GM04504 (cell line): ENCODE measurements at places on chromosomes 7 and 10.

GRCh38 chr10:123316776-123317175 lies 162.6 kb downstream of the BUB3 start:
- no peak for DNase-seq

GRCh38 chr10:13820964-13821337 lies 234.2 kb downstream of the PRPF18 start:
- DNase-seq, result no peak

- peak; percentile 41 for DNase-seq
These were observed 229.5 kb upstream of the FZD1 start for GRCh38 chr7:91034459-91035368.

DNA sequence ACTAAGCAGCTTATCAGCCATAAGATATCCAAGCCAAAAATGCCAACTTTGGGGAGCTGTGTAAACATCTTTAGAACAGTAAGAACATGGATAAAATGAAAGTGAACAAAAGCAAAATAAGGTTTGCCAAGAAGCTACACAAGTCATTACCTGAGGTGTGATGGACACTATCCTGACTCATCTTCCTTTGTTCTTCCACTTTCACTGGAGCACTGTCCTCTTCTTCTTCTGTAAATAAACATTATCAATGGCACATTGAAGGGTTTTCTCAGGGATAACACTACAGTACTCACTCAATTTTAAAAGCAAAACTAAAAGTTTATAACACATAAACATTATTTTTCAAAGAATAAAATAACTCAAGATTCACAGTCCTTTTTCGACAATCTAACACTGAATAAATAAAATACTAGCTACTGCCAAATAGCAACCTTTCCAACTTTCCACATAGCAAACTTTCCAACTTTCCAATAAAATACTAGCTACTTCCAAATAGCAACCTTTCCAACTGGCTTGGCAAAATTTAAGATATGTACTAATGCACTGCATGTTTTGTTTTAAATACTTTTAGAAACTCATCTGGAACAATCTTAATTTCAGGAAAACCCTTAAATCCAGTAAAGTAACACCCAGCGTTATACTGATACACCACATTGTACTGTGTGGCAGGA lies 174.1 kb downstream of the SKAP2 start:
- DNase-seq, result no peak

DNA sequence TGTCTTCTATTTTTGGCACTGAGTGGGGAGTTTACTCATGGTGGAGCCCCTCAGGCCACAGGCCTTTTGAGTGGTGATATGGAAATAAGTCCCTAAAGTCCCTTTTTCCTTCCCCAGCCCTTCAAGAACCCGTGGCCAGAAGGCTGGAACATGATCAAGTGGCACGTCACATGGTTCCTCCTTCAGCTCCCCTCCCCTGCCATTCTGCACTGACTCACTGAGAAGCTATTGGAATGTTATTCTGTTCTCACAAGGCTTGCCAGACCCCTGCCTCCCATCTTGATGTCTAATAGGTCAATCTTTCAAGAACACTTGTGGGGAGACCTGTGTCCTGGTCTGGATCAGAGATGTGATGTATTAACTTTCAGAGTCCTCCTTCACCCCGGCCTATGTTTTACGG lies 279.8 kb downstream of the SEC23IP start:
- no peak for DNase-seq

DNA sequence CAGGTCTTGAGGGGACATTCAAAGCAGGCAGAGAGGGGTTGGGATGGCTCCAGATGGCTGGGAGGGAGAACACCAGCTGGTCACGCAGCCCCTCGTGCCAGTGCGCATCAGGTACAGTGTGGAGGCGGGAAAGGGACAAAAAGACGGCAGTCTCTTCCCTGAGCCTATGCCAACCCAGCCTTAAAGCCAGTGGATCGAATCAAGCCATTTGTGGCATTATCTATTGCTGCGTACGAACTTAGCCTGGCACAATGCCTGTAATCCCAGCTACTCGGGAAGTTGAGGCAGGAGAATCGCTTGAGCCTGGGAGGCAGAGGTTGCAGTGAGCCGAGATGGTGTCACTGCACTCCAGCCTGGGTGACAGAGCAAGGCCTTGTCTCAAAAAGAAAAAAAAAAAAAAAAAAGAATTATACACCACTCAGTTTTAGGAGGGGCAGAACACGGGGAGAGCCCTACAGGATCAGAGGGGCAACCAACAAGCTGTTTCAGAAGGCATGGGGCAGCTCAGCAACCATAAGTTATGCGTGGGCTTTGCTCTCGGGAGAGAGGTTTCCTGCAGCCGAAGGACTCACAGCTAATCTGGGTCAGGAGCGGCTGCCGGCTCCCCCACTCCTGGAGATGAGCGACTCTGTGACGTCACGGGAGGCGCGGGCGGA lies 356 bp upstream of the NDUFB2 start:
- DNase-seq, result peak; percentile 82

DNA sequence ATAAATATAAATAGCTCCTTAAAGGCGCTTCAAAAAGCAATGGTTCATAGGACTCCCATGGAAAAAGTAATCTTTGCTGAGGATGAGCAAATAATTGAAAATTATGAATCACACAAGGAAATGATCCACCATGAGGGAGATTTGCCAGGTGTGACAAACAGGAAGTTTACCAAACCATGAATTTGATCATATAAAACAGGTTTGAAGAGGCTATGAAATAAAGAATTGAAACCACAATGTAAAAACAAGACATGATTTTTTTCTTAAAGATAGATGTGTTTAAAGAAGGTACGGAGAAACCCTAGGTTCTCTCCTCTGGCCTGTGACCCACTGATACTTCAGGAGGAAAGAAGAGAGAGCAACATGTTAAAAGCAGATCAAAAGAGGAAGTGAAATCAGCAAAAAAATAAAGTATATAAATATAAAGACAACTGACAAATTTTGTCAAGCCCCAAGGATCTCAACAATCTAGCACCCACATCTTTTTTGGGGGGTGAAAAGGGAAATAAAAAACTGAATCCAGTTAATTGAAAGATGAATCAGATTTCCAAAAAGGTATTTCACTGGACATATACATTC lies 111.3 kb upstream of the ASAH2 start:
- no peak for DNase-seq

- no peak for DNase-seq
These were observed 114.3 kb downstream of the LMBR1 start for GRCh38 chr7:156778668-156779067.

DNA sequence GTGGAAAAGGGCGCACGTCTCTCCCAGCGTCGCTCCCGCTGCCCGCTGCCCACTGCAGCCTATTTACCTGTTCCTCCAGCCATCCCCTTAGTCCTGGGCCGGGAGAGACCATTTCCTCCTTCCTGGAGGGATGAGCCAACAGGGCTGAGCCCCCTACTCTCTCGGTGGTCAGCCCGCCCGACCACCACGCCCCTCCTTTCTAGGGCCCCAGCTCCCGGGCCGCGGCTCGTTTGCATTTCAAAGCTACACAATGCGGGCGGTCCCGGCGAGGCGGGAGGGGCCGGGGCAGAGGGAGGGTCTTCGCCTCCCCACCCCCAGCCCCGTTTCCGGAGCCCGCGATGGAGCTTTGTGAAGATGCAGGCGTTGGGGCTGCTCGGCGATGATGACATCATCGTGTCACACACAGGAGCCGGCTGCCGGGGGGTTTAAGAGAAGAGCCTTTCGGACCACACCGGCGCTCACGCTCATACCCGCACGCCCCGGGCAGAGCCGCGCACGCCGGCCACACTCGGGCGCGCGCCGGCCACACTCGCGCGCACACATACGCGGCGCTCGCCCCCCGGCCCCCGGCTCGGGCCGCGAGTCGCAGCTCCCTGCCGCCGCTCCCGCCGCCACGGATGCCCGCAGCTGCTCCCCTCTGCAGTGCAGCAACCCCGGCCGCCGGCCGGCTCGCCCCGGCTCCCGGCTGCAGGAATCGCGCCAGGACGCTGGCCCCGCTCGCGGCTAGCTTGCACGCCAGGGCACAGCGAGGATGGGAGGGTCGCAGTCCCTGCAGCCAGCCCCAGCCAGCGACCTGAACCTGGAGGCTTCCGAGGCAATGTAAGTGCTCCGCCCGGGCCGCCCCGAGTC lies 107.7 kb upstream of the BTBD16 start:
- no peak for DNase-seq

DNA sequence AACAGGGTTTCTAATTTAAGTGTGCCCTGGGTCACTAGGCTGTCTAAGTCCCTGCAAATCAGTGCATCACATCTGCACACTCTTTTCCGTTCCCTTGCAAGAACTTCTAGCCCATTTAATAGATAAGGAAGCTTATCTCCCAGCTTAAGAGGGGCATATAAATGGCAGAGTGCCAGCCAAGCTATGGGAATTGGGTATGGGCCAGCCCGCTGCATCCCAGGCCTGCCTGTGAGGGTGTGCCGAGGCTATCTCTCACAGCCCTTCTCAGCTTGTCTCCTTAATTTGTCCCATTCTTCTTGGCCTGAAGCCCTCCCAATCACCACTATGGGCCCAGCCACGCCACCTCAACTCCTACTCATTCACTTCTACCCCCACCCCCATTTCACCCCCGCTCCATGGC lies 14.7 kb downstream of the AQP1 start:
- no peak for DNase-seq

- no peak for DNase-seq
These were observed 68.9 kb upstream of the AMPH start for GRCh38 chr7:38700116-38700515.

DNA sequence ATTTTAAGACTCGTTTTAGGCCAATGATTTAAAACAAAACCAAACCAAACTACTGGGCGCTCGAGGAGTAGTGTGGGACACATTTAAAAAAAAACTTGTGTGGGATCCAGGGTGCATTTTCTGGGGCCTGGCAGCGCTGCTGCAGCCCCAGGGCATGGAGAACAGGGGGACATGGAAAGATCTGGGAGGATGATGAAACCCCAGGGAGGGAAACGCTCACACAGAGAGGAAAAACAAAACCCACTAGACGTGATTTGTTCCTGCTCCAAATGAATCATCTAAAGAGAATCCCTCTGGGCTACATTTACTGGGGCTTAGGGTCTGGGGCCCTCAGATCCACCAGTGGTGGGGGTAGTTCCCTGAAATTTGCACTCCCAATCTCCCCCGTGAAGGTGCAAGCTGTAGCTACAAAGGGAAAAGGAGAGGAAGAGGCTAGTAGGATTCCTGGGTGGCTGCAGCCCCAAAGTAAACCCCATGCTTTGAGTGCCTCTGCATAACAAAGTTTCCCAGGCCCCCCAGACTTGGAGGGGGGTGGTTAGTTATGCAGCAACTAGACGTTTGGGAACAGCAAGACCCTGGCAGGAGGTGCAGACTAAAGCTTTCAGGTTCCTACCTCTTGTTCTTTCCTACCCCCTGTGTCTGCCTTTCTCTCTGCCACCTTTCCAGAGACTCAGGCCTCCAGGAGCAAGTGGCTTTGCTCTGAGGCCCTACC lies 14.5 kb upstream of the HOXA13 start:
- no peak for DNase-seq

- DNase-seq, result no peak
These were observed at the start of gene GRM3 for GRCh38 chr7:86643561-86644281. TSS of gene GRM3 (plus strand) at chr7:86643909. CDS start at chr7:86765146, 121,237 bp downstream.

GRCh38 chr7:110130669-110131068 lies 960.3 kb upstream of the LRRN3 start:
- no peak for DNase-seq

- no peak for DNase-seq
These were observed 93.8 kb downstream of the GAD2 start for GRCh38 chr10:26310361-26310760.

- DNase-seq, result no peak
These were observed 17.3 kb downstream of the CYP2E1 start for GRCh38 chr10:133544506-133544905.

GRCh38 chr10:99406149-99406548 lies 24.3 kb downstream of the GOT1 start:
- no peak for DNase-seq

DNA sequence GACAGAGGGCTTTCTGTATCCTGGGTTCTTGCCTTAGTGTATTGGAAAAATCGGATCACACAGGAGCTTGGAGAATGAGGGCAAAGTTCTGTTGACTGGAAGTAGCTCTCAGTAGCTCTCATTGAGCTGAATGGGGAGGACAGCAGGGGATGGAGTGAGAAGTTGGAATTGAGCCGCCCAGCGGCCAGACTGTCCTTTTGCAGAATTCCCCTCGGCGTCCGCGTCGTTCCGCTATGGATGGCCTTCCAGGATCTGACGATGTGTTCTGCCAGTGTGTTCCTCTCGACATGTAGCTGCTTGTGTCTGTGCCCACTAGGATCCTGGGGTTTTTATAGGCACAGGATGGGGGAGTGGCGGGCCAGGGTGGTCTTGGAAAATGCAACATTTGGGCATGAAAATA lies 351.8 kb upstream of the SEMA3A start:
- DNase-seq, result no peak

GRCh38 chr7:30411173-30411572 lies 67.4 kb downstream of the NOD1 start:
- DNase-seq, result no peak

- DNase-seq, result no peak
These were observed 29.2 kb upstream of the FAM180A start for GRCh38 chr7:135777626-135778398.

DNA sequence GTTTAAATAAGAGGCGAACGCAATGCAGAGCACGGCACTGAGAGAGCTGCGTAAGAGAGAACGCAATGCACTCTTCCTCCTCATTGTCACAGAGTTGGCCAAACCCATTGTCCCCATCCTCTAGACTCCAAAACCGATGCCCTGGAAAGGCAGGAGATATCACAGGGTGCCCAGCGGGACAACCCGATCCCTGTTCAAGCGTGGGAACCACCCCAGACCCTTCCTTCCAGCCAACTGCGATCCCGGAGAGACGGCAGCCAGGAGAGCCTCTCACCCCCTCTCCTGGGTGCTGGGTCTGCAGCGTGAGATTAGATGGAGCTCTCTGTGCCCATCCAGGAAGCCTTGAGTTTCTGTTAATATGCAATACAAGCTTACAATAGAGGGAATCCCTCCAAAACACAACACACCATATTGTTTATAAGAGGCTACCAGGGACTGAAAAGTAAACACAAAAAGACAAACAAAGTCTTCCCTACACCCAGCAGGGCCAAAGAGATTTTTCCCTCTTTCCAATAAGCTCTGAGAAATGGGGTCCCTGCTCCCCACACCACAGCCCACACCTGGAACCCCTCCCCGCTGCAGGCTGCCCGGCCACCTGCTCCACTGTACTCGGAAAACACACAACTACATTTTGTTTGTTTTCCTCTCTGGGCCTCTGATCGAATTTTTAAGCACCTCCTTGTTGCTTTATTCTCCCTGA lies 187.6 kb downstream of the ADARB2 start:
- DNase-seq, result no peak

DNA sequence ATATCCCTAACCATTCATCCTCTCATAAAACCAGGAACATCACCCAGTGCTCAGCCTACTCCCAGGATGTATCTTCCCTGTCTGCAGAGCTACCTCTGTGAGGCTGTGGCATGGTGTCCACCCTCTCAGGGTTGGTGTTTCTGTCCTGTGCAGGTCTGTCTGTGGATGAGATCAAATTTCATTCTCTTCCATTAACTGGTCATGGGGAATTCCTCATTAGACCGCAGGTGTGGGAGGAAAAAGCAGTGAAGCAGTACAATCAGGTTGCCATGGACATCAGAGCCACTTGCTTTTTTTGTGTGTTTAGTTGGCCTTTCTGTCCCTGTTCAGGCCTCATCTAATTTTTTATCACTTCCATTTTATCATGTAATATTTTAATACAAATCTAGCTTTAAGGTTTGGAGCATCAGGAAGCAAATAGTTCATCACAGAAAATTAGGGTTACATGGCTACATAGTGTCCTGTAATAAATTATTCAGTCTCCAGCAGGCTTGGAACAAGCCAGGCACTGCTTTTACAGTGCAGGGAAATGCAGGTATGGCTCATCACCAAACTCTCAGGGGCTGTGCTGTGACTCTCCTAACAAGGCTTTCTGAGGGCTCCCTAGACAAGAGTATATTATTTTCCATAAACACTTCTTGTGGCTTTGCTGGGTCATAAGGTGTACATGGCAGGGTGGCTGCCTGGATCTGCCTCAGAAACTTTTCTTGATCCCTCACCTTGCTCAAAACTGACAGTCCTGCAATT lies 594.9 kb upstream of the IGFBP3 start:
- no peak for DNase-seq
